Dermis lymphatic vessel endothelial cell (primary cell): ENCODE measurements at places on chromosomes 12 and 14. TPM values are rescaled to one million over a fixed set of nuclear protein-coding genes. Genes with fewer than 3 reads are reported as not detected.

The TAS2R10 gene
- 0.43 and 0.77 TPM in 2 replicates for total RNA-seq

The TIMELESS gene
- total RNA-seq: 7.0 and 7.2 TPM in 2 replicates

The SCNN1A gene
- 0.43 TPM in 1 of 2 replicates, not detected in the other for total RNA-seq

The TRPV4 gene
- 1.5 TPM in 2 replicates for total RNA-seq

The TECPR2 gene
- total RNA-seq: 10.4 and 12.6 TPM in 2 replicates

The RND1 gene
- 2.1 and 2.4 TPM in 2 replicates for total RNA-seq

The LRP1-AS gene
- total RNA-seq: not detected in 2 replicates

The LRRC10 gene
- total RNA-seq: not detected in 2 replicates

The MUCL1 gene
- not detected in 2 replicates for total RNA-seq

The OR4Q3 gene
- not detected in 2 replicates for total RNA-seq

The PLEKHH1 gene
- total RNA-seq: 0.11 and 0.17 TPM in 2 replicates

The IAPP gene
- total RNA-seq: not detected in 2 replicates

The CD69 gene
- total RNA-seq: 0.09 and 0.11 TPM in 2 replicates

The PRKD1 gene
- 4.1 and 10.7 TPM in 2 replicates for total RNA-seq

The DLGAP5 gene
- 5.1 and 7.6 TPM in 2 replicates for total RNA-seq

The LYSET gene
- total RNA-seq: 11.7 and 12.1 TPM in 2 replicates

The KLRF1 gene
- 0.09 TPM in 1 of 2 replicates, not detected in the other for total RNA-seq

The YEATS4 gene
- 9.5 and 17.8 TPM in 2 replicates for total RNA-seq

The AICDA gene
- not detected in 2 replicates for total RNA-seq

The RHOJ gene
- 133 and 176 TPM in 2 replicates for total RNA-seq

The ZNF385A gene
- 0.98 and 1.8 TPM in 2 replicates for total RNA-seq

The SLC10A1 gene
- not detected in 2 replicates for total RNA-seq

The SERPINA5 gene
- 0.17 TPM in 1 of 2 replicates, not detected in the other for total RNA-seq

The KRT75 gene
- not detected in 2 replicates for total RNA-seq

The VWF gene
- total RNA-seq: 1,035 and 2,002 TPM in 2 replicates

The GPR65 gene
- 0.09 and 0.11 TPM in 2 replicates for total RNA-seq

The HSPB8 gene
- 0.77 and 0.98 TPM in 2 replicates for total RNA-seq

The C12orf50 gene
- not detected in 2 replicates for total RNA-seq

The OTX2 gene
- total RNA-seq: not detected in 2 replicates

The CPSF2 gene
- 21.9 and 35.3 TPM in 2 replicates for total RNA-seq

The FERMT2 gene
- 75.7 and 79.3 TPM in 2 replicates for total RNA-seq

The SPATA7 gene
- 6.5 and 11.5 TPM in 2 replicates for total RNA-seq

The FAM222A gene
- 0.17 and 0.22 TPM in 2 replicates for total RNA-seq

The DTX1 gene
- 1.5 and 2.9 TPM in 2 replicates for total RNA-seq

The PRH2 gene
- 0.09 TPM in 1 of 2 replicates, not detected in the other for total RNA-seq

The B4GALNT3 gene
- 0.11 TPM in 1 of 2 replicates, not detected in the other for total RNA-seq

The IL26 gene
- total RNA-seq: not detected in 2 replicates

The MYH6 gene
- not detected in 2 replicates for total RNA-seq

The SPX gene
- under 0.01 and 0.22 TPM in 2 replicates for total RNA-seq

The RNF41 gene
- total RNA-seq: 69.8 and 77.7 TPM in 2 replicates

The CLEC4D gene
- total RNA-seq: not detected in 2 replicates

The TAS2R46 gene
- 1.5 and 1.6 TPM in 2 replicates for total RNA-seq

The METTL25 gene
- 15.6 and 17.0 TPM in 2 replicates for total RNA-seq

The RPL10L gene
- total RNA-seq: not detected in 2 replicates
